ENCODE measurements at places on chromosomes 1 and 21.

GRCh38 chr1:39526466-39527189 is 35.2 kb downstream of the BMP8A start:
- DNase-seq, result no peak

DNA sequence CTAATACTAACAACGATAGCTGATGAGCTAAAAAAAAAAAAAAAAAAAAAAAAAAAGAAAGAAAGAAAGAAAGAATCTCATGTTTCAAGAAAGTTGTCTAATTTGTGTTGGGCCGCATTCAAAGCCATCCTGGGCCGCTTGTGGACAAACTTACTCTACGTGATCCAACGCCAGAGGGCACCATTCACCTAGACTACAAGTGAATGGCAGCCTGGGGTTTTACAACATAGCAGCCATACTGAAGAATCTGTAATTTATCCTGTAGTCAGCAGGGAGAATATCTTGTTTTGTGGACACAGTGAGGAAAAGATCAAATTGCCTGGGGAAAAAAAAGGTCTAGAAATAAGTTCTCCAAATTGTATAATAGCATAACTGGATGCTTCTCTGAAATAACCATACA is 47.0 kb downstream of the CYP2J2 start:
- peak; percentile 34 for DNase-seq

GRCh38 chr21:44700101-44701022 is 3.4 kb downstream of the KRTAP10-12 start:
- DNase-seq, result no peak

GRCh38 chr1:41752514-41753170 is 166.1 kb downstream of the HIVEP3 start:
- no peak for DNase-seq

GRCh38 chr1:192159781-192160180 is 1.5 kb downstream of the RGS18 start:
- DNase-seq, result no peak

DNA sequence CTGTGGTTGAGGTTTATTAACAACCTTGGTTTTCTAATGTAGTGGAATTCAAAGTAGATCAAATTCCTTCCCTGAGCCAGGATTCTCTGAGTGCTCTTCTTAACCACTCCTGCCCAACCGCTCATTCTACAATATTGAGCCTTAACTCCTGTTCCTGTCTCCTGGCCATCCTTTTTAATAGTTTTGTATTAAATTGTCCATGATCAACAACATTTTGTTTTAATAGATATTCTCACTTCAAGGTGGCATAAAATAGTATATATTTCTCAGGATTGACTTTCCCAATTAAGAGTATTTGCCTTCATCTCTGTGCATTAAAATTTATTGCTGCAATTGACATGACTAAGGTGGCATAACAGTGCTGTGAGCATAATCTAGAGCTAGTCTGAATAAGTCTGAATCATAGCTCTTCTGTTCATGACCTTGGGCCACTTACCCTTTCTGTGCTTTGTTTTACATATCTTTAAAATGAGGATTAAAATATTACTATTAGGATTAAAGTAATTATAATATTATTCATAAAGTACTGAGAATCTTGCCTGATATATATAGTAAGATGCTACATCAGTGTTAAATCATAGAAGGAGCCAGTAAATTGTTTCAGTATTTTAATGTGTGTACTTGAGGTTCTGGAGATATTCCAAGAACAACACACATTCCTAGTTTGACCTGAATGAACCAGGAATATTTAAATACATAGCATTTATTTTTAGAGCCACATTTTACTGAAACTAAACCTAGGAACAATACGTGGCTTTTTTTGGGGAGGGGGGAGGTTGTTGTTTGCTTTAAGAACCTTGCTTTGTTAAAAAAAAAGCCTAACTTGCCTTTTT is 76.4 kb downstream of the ADGRL2 start:
- DNase-seq, result no peak

DNA sequence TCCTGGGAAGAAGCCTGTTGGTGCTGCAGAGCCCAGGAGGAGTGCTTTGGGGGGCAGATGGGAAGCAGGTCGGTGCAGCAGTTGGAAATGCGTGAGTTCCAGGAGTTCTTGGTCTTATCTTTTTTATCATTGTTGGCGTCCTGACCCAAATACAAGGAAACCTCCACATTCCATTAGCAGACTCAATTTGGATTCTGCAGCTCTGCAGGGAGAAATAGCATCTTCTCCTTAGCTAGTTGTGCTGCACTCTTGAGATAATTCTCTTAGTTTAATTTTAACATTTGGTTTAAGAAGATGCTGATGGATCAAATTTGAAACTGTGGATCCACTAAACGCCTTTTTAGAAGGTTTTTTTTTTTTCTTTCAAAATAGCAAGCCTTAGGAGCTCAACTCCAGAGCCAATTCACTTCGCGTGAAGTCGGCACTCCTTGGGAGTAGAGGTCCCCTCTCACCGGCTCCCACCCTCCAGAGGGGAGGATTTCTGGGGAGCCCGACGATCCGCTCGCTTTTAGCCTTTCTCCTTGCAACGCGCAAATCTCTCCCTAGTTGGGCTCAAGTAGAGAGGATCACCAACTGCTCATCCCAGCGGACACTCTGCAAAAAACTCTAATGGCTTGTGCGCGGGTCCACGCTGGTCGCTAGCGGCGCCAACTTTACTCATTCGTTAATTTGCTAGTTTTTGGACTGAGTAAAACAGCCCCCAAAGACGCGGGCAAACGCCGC is 1.3 kb downstream of the PLD5 start:
- DNase-seq, result no peak

DNA sequence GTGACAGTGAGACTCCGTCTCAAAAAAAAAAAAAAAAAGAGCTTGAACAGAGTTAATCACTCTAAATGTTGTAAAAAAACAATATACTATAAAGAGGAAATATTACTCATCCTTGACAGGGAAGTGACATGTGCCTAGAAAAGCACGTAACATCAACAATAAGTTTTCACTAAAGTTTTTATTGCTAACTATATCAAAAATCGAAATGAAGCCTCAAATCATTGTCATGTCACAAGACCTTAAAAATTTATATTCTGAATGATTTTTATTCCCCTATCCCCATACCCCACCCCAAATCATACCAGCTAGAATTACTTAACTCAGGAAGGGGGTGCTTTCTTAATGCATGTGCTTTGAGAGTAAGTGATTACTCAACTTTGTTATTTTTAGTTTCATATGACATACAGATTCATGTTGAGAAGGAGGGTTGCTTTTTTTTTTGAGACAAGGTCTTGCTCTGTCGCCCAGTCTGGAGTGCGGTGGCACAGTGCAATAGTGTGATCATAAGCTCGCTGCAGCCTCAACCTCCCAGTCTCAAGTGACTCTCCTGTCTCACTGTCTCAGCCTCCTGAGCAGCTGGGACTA is 53.6 kb upstream of the MUTYH start:
- DNase-seq, result peak; percentile 53

- DNase-seq, result no peak
Measured at GRCh38 chr21:21114461-21114860, 116.3 kb downstream of the NCAM2 start.

DNA sequence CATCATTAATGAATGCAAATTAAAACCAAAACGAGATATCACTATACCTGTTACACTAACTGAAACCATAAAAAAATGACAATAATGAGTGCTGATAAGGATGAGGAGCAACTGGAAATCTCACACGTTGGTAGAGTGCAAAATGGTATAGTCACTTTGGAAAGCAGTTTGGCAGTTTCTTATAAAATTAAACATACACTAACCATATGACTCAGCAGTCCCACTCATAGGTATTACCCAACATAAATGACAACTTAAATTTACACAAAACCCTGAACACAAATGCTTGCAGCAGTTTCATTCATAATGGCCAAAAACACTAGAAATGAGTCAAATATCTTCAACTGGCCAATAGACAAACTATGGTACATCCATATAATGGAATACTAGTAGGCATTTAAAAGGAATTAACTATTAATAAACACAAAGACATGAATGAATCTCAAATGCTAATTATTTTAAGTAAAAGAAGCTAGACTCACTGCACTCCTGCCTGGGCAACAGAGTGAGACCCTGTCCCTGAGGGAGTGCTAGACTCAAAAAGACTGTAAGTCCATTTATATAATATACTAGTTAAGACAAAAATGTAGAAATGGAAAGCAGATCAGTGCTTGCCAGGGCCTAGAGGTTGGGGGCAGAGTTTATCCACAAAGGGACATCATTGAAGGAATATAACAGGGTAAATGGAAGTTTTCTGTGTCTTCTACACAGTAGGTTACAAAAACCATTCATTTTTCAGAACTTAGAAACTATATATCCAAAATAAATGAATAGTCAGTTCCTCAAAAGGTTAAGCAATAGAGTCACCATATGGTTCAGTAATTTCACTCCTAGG is 77.4 kb downstream of the EIF4G3 start:
- DNase-seq, result peak; percentile 63

DNA sequence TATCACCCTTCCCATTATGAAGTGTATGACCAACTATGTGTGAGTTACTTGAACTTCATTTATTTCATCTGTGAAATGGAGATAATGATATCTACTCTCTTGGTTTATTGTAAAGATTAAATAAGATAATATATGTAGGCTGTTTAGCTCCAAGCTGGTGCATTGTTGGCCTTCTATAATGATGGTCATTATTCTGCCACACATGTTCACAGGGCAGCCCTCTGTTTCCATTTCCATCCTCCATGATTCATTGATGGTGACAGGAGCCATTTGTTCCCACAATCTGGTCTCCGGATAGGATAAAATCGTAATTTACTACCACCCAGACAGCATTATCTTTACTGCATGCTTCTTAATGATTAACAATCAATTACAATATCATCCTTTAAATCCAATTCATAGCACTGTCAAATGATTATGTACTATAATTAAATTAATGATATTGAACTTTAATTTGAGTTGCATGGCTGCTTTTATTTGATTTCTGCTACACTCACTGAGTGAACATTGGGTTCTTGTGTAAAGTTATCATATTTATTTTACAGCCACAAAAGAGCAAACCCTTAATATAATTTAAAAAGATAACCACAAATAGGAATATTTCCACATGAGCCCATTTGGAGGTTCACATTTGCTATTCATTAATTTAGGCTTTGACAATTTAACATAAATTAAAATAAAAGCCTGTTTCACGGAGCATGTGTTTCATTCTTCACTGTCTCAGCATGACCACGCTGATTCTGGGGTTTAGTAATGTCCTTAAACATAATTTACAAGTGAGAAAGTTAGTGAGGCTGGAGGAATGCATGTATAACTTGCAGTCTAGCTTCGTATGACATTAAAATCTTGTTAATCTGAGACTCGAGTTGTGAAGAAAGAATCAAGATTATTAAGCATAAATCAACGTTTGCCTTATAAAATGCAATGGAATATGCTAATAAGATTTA is 596.4 kb upstream of the ZRANB2 start:
- no peak for DNase-seq

DNA sequence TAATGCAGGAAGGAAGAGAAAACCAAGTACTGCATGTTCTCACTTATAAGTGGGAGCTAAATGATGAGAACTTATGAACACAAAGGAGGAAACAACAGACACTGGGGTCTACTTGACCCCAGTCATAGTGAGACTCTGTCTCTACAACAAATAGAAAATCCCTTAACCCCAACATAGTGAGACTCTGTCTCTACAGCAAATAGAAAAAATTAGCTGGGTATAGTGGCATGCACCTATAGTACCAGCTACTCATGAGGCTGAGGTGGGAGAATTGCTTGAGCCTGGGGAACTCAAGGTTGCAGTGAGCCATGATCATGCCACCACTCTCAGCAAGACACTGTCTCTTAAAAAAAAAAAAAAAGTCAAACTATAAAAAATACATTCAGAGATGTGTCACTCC is 42.7 kb downstream of the GIPC2 start:
- no peak for DNase-seq

GRCh38 chr1:245419461-245419978 is 264.7 kb downstream of the KIF26B start:
- no peak for DNase-seq

DNA sequence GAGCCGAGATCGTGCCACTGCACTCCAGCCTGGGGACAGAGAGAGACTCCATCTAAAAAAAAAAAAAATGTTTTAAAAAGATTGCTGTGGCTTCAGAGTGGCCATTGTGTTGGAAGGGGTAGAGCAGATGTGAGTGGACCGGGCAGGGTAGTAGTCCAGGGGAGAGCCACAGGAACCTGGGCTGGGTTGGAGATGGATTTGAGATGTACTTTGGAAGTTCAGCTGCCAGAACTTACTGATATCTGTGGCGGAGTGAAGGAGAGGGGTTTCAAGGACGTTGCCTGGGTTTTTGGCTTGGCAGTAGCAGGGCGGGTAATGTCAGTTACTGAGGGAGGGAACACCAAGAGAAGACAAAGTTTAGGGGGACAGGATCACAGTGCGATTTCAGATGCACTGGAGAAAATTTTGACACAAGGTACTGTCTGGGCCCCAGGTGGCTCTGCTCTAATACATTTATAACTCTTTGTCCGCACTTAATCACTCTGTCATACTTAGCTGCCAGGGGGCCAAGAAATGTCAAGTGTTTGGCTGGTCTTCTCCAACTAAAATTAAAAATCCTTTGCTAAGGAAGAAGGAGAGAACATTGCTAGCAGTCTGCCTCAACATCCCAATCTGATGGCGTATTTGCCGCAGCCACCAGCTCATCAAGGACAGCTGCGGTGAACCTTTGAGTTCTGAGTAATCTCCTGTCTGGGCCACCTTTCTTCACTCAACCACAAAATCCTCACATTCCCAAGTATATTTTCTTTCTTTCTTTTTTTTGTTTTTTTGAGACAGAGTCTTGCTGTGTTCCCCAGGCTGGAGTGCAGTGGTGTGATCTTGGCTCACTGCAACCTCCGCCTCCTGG is 9.6 kb downstream of the EPHX1 start:
- no peak for DNase-seq

DNA sequence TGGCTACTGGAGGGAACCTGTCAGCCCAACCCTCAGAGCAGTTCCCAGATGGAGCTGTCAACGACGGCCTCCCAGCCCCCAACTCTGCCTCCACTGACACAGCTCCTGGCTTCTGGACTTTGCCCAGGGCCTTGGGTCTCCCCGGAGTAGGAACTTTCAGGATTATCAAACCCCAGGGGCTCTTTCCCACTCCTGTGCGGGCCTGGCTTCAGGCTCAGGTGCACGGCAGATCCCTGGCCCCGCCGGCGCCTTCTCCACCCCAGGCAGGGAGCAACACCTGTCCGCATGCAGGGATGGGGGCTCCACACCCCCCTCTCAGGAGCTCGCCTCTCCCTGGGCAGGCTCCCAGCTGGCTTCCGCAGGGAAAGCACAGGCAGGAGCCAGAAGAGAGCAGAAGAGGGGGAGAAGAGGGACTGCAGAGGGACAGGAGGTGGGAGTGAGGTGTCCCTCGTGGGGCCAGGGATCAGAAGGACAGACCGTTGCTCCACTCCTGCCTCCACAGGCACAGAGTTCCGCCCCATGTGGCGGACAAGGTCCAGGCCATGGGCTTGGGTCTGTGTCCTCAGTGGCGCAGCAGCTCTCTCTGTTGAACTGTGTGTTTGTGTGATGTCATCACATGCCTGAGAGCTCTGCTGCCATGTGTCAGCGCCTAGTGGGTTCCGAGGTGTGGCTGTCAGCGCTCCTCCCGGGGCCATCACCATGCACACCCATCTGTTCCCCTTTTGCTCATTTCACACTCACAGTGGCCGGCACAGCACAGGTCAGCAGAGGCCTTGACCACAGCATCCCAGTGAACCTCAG is 107.7 kb downstream of the PDE9A start:
- no peak for DNase-seq

All from activated CD4-positive, alpha-beta T cell treated with anti-CD3 and anti-CD28 coated beads, Interleukin-10, Interleukin-2, amounts not matched to agents 100 ng/mL and 50 ng/mL, durations not matched to agents 16 hours and 8 hours (primary cell).